ENCODE measurements at places on chromosomes 13 and 19.

DNA sequence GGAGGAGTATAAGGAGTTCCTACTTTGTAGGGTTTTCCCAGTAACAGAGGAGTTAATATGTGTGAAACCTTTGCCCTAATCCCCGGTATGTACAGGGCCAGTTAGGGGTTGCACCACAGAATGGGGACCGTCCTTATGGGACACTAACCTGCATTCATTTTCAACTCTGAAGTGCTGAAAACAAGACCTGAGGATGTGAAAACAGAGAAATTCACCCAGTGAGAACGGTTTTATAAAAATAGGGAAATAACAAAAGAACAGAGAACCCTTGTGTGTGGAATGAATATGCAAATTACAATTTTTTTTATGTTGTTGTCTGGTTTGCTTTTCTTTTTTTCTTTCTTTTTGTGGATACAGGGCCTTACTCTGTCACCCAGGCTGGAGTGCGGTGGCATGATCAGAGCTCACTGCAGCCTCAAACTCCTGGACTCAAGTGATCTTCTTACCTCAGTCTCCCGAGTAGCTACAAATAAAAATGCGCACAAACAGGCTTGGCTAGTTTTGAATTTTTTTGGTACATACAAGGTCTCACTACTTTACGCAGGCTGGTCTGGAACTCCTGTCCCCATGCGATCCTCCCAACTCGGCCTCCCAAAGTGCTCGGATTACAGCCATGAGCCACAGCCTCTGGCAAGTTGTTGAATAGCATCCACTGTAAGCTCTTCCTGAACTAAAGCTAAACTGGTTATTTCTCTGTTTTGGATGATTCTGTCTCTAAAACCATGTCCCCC, 10.6 kb downstream of the CLC start:
- no peak for DNase-seq

DNA sequence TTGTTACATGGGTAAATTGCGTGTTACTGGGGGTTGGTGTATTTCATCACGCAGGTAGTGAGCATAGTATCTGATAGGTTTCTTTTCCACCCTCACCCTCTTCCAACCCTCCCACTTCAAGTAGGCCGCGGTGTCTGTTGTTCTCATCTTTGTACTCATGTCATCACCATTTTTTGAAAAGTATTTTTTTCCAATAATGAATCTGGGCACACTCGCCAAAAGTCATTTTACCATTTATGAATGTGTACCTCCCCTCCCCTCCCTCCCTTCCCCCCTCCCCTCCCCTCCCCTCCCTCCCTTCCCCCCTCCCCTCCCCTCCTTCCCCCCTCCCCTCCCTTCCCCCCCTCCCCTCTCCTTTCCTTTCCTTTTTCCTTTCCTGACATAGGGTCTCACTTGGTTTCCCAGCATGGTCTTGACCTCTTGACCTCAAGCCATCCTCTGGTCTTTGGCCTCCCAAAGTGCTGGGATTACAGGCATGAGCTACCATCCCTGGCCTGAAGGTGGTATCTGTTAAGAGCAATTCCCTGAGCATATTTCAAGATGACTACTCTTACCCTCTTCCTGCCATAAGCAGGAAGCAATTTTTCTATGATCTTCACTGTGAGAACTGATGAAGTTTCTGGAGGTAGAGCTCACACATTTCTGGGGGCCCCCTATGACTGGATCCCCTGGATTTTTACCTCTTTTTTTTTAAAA, 15.7 kb downstream of the ZNF627 start:
- no peak for DNase-seq

DNA sequence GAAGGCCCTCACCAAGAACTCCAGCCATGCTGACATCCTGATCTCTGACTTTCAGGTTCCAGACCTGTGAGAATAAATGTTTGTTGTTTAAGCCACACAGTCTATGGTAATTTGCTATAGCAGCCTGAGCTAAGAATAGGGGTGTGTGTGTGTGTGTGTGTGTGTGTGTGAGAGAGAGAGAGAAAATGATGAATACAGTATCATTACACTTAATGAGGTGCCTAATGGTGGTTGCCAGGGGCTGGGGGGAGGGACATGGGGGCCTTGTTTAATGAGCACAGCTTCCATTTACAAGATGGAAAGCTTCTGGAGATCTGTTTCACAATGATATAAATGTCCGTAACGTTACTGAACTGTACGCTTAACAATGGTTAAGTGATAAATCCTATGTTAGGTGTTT, 53.8 kb upstream of the LATS2 start:
- DNase-seq, result no peak

GRCh38 chr19:2613507-2614295, 88.8 kb downstream of the GNG7 start:
- no peak for DNase-seq

DNA sequence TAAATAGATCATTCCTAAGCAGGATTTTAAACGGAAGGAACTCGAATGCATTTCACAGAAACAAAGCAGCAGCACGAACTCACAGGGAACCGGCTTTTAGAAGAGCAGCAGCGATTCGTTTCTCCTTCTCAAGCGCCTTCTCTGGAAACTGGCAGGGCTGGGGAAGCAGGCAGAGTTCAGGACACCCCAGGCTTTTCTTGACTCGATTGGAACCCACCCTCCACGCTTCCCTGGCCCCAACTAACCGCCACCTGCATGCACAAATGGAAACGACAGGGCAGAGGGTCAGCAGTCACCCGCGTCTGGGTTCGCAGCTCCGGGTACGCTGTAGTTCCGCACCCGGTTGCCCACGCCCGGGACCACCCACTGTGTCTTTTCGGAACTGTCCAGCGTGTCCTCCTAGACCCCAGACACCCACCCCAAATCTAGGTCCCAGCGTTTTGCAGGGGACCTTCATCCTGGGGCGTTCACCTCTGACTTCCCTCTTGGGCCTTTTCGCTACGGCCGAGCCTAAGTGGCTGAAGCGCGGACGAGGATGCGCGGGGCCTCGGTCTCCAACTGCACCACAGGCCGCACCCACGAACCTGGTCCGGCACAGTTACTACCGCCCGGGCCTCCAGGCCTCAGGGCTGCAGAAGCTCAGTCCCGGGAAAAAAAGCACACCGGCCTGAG, 500 bp downstream of the ZFP30 start:
- peak; percentile 57 for DNase-seq
